ENCODE measurements at places on chromosomes 4 and X. TPM values are rescaled to one million over a fixed set of nuclear protein-coding genes. Genes with fewer than 3 reads are reported as not detected.

- H3K27me3 ChIP-seq = no peaks in the 10 kb centered on the region
- H3K4me1 ChIP-seq = no peaks in the 10 kb centered on the region
- no peak overlapping the region for H3K4me3 ChIP-seq
- DNase-seq = no peak
Observed at GRCh38 chrX:39900777-39901170, 197.0 kb downstream of the BCOR start.

DNA sequence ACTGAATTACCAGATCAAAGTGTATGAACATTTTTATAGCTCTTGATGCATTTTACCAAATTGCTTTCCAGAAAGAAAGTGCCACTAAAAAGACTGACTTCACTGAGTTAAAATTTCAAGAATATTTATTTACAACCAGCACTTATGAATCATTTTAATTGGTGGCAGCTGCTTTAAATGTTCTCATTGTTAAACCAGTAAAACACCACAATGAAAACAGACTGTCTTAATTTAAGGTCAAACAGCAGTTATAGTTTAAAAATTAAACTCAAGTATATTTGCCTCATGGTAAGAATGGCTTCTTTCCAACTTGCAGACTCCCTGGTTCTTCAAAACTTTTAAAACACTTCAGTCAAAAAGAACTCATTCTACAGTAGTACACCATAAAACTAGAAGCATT, 36.9 kb downstream of the AMMECR1 start:
- H3K27me3 ChIP-seq = no peaks in the 10 kb centered on the region
- no peaks in the 10 kb centered on the region for H3K36me3 ChIP-seq
- H3K4me1 ChIP-seq = peaks cover 13% of the 10 kb centered on the region
- DNase-seq = no peak
- H3K4me3 ChIP-seq = no peak overlapping the region

DNA sequence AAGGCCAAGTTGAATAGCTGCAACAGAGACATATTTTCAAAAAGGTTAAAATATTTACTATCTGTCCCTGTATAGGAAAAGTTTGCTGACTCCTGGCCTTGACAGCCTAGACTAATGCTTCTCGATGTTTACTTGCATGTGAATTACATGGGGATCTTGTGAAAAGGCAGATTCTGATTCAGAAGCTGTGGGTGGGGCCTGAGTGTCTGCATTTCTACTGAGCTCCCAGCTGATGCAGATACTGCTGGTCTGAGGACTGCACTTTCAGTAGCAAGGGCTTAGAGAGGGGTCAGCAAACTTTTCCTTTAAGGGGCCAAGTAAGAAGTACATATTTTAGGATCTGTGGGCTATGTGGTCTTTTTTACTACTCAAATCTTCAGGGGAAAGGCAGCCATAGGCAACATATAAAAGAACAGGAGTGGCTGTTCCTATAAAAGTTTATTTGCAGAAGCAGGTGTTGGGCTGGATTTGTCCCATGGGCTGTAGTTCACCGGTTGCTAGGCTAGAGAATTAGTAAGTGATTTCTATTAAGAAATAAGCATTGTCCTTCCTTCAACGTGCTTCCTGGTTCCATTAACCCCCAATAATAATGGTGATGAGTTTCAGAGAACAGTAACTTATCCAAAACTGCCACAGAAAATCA, 97.2 kb upstream of the PDE5A start:
- H3K36me3 ChIP-seq = no peaks in the 10 kb centered on the region
- H3K27ac ChIP-seq = no peak overlapping the region
- no peaks in the 10 kb centered on the region for H3K27me3 ChIP-seq
- no peak overlapping the region for H3K4me3 ChIP-seq
- no peak for DNase-seq

GRCh38 chr4:137531986-137532868, at the start of gene PCDH18:
Gene PCDH18 (minus strand): TSS chr4:137532494. CDS start chr4:137532088, 406 bp downstream.
- no peaks in the 10 kb centered on the region for H3K27me3 ChIP-seq
- H3K4me1 ChIP-seq = peaks cover 8% of the 10 kb centered on the region
- DNase-seq = peak; percentile 28
- peak within 1 kb of the TSS; percentile 54 for H3K4me3 ChIP-seq

MAGEB17 gene
- not detected for total RNA-seq

GPM6B gene
- not detected for total RNA-seq
